ENCODE measurements at places on chromosomes 12 and 14. TPM values are rescaled to one million over a fixed set of nuclear protein-coding genes. Genes with fewer than 3 reads are reported as not detected.

- no peak for DNase-seq
Observed at GRCh38 chr12:112945515-112945914, 7.2 kb downstream of the OAS3 start.

DNA sequence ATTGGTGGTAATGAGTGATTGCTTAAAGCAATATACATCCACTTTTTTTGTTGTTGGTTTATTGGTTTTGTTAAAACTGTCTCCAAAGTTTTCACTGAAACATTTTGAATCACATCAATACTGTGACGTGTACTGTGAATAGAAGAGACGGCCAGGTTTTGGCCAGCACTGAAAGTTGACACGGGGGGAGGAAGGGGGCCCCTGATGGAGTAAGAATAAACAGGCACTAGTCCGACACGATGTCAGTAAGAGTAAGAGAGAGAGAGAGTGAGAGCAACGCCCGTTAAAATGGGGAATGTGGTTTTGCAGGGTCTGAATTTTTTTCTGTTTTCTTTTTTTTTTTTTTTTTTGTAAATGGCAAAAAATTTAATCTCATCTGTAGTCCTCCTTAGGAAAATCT is 14.7 kb downstream of the PEBP1 start:
- DNase-seq, result no peak

GRCh38 chr12:129588142-129588541 is 315.7 kb downstream of the TMEM132D start:
- DNase-seq, result no peak

- no peak for DNase-seq
Observed at GRCh38 chr14:98728836-98729235, 543.2 kb downstream of the BCL11B start.

DNA sequence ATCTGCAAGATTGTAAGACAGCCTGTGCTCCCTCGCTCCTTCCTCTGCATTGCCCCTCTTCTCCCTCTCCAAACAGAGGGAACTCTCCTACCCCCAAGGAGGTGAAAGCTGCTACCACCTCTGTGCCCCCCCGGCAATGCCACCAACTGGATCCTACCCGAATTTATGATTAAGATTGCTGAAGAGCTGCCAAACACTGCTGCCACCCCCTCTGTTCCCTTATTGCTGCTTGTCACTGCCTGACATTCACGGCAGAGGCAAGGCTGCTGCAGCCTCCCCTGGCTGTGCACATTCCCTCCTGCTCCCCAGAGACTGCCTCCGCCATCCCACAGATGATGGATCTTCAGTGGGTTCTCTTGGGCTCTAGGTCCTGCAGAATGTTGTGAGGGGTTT is 37.4 kb downstream of the DAD1 start:
- no peak for DNase-seq

- no peak for DNase-seq
Observed at GRCh38 chr12:59164226-59164625, 243.9 kb upstream of the LRIG3 start.

DNA sequence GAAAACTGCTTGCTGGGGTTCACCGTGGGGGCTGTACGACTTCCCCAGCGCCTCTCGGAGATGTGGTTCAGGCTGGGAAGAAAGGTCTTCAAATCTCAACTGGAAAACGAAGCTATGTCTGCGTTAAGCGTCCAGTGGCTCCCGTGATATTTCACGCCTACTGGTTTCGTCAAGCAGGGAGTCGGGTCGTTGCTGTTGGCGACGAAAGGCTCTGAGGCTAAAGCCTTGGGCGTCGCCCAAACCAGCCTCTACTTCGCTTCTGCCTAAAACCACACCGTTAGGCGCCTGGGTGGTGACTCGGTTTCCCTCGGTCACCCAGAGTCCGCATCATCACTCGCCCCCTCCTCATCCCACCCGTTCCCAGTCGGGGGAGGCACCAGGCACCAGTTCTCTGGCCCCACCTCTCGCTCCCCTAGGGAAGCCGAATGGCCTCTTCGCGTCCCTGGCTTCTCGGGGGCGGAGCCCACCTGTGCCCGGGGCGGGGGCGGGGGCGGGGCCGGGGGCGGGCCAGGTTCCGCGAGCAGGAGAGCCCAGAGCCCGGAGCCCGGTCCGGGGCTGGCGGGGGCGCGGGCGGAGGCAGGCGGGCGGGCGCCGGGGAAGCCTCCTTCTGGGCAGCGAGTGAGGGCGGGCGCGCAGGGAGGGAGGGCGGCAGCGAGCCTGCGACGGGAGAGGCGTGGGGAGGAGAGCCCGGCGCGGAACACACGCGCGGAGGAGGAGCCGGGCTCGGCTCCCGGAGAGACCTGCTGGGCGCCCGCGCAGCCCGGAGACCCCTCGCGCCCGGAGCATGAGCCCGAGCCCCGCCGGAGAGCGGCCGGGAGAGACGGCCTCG is at the start of gene B4GALNT3:
Gene B4GALNT3, plus strand, starts transcription at position 510 of the 829 bp plus-strand sequence. CDS start 438 bp downstream, outside the sequence.
- DNase-seq, result peak; percentile 62

- no peak for DNase-seq
Observed at GRCh38 chr12:9731393-9731792, 1.5 kb downstream of the CLECL1 start.

- no peak for DNase-seq
Observed at GRCh38 chr12:92124689-92125029, 21.0 kb downstream of the BTG1 start.

The CDCA3 gene
- 19.6 TPM for total RNA-seq

GRCh38 chr12:24230061-24230701 is 280.7 kb upstream of the SOX5 start:
- no peak for DNase-seq

DNA sequence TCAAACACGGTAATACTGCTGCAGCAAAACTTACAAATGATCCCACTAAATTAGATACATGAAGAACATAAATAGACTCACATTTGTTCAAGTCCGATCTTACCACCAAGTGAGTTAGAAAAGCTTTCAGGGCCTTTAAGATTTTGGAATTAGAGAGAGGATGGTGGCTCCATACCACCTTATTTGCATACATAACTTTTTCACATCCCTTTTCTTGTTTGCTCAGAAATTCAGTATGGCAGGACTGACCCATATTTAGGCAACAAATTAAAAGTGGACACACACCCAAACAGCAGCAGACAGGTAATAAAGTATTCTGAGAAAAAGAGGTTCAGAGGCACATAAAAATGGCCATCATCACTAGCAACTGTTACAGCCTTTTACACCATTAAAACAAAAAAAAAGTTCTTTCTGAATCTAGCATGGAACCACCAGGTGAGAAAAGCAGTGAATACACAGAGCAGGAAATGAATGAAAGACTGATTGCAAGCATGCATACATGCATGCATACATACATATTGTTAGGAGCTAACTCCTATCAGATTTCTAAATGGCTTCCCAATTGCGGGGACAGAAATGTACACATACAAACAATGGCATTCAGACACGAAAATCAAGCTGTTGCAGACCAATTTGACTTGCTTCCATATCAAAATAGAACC is 23.3 kb downstream of the STXBP6 start:
- no peak for DNase-seq
